ENCODE measurements at places on chromosomes 4 and X. TPM values are rescaled to one million over a fixed set of nuclear protein-coding genes. Genes with fewer than 3 reads are reported as not detected.

DNA sequence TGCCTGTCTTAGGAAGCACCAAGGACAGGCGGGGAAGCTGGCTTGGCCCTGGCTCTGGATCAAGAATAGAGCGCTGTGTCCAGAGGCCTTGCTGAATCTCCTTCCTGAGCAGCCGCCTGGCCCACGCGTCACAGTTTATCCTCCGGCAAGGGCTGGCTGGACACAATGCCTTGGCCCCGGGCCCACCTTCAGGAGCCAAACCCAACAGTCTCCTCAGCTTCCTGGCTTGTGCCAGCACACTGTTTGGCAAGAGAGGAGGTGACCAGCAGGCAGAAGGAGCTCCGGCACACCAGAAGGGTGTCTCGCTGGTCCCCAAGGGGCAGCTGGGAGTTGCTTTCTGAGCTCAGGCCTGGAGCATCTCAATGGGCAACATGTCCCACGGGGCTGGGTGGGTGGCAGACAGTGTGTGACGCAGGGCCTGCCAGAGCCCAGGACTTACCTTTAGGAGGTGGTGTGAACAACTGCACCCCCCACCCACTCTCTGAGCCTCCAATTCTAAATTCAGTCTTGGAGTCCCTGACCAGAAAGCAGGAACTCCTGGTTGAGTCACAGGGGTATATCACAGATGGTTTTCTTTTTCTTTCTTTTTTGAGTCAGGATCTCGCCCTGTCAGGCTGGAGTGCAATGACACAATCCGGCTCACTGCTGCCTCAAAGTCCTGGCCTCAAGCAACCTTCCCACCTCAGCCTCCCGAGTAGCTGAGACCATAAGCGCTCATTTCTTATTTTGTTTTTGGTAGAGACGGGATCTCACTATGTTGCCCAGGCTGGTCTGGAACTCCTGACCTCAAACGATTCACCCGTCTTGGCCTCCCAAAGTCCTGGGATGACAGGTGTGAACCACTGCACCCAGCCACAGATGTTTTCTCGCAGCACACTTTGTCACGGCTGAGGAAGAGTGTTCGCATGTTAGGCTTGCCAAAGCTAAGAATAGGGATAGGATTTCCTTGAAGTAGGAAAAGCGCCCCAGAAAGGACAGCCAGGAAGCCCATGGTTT is 361.2 kb downstream of the BCOR start:
- DNase-seq: peak; percentile 90

Gene RAB9B
- total RNA-seq: 1.5 TPM

Gene POU3F4
- not detected for total RNA-seq

Gene UGT2B17
- total RNA-seq: not detected

DNA sequence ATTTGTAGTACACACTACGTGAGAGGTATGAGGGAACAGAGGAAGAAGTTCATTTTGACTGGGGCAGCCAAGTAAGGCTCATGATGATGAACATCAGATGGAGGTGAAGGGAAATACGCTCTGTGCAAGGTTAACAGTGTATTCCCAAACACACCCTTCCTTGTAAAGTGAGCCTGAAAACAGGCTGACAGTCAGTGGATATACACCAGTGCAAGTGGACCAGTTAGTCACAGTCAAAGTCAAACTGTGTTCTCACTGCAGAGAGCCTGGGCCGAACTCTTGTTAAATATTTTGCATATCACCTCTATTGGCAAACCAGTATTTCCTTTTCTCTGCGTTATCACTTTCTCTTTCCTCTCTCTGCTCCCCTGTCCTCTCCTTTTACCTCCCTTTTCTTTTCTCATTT is 23.4 kb upstream of the RHOH start:
- no peak for DNase-seq

Gene SLITRK4
- total RNA-seq: 2.3 TPM

DNA sequence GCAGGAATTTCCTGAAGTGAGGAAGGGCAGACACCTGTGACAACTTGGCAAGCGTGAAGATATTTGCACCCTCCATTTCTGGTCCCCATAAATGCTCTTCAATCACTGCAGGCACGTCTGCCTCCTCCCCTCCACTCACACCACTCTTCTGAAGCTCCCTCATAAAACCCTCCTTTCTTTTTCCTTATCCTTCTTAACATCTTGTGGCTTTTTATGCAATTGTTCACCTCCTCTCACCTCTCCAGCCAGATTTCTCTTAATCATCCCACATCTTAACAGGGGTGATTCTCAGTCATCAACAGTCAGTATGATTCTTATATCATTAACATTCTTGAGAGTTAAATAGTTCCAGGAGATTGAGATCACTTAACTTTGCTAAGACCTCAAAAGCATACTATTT is 277.4 kb downstream of the SPRY1 start:
- peak; percentile 52 for DNase-seq

Gene CYLC1
- total RNA-seq: not detected

GRCh38 chr4:177761692-177762091 is 319.5 kb upstream of the AGA start:
- no peak for DNase-seq

Gene MAGEB16
- not detected for total RNA-seq

Gene CT45A1
- not detected for total RNA-seq

DNA sequence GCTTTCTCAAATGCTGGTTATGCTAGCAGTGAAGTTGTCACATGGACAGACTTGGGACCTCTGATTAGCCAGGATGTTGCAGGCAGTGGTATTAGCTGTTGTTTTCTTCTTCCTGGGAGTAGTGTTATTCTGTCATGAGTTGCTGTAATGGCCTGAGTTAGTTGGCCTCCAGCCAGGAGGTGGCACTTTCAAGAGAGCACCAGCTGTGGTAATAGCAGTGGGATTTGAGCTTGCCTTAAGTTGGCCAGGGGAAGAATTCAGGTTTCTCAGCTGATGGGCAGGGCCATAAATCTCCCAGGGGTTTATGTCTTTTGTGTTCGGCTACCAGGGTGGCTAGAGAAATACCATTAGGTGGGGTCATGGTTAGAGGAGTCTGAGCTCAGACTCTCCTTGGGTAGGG is 132.6 kb downstream of the GLUD2 start:
- DNase-seq: no peak

DNA sequence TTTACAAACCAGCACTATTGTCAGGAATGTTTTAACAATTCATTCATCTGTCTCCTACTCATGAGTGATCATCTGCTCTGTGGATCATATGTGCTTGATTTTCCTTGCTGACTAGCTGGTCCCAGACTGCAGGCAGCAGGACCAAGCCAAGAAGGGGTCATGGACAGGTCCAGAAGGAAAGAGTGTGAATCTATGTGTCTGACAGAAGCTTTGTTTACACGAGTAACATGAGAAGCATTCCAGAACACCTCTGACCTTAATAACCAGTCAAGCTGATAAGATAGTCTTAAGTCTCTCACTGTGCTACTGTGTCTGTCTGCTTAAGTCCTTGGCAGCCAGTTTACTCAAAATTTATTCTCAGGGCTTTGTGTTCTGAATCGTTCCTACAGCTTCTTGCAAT is 39.0 kb downstream of the GUCY1A1 start:
- DNase-seq: peak; percentile 10

Gene CABS1
- not detected for total RNA-seq

DNA sequence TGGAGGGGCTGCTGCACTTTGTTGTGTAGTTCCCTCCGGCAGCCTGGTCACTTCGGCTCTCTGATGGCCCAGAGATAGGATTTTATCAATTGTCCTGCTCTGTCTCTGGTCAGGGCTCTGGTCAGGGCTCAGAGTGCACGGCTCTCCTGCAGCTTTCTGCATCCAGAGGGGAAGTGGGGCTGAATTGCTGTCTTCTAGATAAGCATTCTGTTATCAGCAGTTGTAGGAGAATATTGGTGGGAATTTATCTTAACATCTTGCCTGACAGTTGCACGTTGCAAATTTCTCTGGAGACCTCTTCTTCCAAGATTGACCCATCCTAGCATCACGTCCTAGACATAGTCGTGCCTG is 62.8 kb downstream of the FAM193A start:
- DNase-seq: no peak

DNA sequence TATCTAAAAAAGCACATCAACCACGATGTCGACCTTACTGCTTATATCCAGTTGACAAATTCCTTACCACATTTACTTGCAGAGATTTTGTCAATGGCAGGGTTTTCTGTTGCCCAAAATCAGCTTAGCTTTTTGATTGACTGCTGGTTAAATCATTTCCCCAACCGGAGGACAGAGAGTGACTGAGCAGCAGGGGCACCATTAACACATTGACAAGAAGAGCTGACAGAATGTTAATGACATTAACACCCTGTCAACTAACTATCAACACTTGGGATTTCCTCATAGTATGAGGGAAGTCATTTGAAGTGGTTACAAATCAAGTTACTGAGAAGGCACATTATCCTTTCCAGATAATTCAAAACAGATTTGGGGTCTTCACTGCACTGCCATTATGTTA is 368.4 kb downstream of the RPA4 start:
- DNase-seq: no peak

- DNase-seq: no peak
Measured at GRCh38 chr4:39237179-39237578, 54.9 kb downstream of the WDR19 start.

Gene AKAP14
- not detected for total RNA-seq

Measured in PC-3 (cell line).